ENCODE measurements at places on chromosomes 5 and 9.

- DNase-seq = peak; percentile 37
These were observed 890 bp downstream of the PIK3R1 start for GRCh38 chr5:68216245-68217046.

DNA sequence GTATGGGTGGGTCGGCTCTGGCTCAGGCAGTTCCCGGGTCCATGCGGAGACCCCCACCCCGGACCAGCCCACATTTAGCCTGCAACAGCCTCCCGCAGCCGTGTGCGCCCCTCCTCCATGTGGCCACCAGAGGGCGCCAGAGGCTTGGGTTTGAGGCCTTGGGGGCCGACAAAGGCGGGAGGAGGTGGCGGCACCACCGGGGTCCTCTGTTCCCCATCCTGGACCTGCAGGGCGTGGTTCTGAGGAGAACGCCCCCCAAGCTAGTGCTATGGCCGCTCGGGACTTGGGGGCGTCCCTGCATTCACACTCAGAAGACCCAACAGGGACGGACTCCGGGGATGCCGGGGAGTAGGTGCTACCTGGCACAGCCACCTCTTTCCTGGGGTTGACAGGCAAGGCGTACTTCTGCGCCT, 16.5 kb downstream of the ASS1 start:
- peak; percentile 10 for DNase-seq

DNA sequence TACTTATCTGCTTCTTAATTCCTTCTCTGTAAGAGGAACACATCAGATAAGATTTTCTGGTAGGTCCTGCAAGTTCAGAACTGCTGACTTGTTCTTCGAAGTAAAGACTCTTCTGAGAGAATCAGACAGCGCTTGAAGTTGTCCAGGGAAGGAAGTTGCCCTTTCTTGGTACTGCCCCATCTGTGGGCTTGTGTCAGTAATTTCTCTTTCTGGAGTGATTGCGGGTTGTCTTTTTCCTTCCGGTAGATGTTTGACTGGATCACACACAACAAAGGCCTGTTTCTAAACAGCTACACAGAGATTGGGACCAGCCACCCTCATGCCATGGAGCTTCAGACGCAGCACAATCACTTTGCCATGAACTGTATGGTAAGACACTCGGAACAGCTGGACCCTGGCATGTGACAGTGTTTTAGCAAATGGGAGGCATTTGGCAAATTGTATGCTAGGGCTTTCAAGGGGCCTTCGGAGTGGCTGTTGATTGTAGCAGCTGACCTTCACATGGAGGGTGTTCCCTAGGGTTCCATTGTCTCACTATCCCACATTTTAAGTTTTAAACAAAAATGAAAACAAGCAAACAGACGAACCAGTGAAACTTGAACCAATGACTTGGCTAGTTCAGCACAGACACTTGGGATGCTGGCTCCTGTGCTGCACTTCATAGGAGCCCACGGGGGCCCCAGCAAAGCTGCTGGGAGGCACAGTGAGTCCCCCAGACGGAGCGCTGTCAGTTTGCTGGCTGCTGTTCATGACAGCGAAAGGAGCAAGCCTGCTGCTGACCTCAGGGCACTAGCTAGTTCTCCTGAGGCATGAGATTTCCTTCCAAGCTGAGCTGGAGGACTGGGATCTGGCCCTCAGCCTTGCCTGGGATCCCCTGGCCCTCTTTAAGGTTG, 149.9 kb downstream of the TRIO start:
- DNase-seq = no peak

DNA sequence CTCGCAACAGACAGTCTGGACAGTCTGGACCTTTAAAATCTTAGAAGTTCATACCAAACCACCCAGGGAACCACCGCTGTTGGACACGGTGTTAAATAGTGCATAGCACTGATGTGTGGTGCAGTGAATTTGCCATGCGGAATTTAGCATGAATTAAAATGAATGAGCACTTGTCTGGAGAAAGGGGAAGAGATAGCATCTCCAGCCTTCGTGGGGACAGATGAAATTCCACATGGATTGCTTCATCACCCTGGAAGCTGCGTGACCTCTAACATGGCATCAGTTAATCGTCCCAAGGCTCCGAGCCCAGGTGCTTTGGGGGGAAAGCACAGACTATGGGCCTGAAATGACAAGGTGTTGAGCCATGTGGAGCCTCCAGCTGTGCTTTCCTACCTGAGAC, 91.4 kb downstream of the ADAMTS16 start:
- peak; percentile 56 for DNase-seq

- no peak for DNase-seq
These were observed 379.4 kb downstream of the PRR16 start for GRCh38 chr5:120843390-120843980.

DNA sequence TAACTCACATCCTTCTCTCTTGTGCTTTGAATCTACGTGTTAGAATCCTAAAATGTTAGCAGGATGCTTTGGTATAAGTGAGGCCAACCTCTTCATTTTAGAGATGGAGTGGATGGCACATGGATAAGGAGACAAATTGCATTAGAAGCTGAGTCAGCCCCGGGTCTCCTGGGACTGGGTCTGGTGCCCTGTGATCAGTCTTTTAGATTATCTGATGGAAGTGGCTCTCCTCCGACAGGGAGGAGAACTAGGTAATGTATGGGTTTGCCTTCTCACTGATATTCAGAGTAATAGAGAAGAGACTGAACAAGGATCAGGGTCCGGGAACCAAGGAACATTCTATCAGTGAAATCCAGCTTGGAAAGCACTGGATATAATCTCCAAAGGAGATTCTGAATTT, 74.9 kb upstream of the TNFSF8 start:
- no peak for DNase-seq

DNA sequence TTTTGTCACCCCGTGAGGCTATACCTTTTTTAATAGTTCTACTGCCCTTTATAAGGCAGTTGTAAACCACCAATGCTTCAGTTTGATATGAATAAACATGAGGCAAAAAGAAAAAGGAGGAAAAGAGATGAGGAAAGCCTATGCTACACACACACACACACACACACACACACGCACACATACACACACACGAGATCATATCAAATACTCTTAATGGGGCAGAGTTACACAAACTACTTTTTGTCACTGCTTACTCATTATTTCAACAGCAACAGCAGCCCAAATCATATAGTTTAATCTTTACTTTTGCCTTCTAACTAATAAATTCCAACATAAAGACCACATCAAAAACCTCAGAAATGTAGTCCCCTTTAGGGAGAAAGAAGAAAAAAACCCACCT, 116.8 kb upstream of the PAM start:
- no peak for DNase-seq

DNA sequence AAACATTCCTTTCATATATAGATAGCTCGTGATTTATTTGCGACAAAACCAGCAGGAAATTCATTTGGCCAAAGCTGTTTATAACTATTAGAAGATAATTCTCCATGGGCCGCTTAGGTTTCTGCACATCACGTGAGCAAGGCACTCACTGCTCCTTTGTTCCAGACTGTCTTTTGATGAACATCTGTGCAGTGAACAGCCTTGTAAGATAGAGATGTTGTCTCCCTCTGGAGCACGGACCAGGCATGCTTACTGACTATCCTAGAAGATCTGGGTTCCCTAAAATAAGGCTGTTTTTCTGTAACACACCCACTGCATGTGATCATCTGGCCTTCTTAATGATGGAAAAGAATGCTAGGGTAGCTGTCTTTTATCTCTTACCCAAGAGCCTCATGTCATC, 30.9 kb downstream of the YIPF5 start:
- DNase-seq = peak; percentile 40

GRCh38 chr5:64615895-64616294, 74.4 kb upstream of the SHISAL2B start:
- DNase-seq = no peak

- no peak for DNase-seq
These were observed 16.6 kb downstream of the GGTA1 start for GRCh38 chr9:121483049-121483448.

- no peak for DNase-seq
These were observed 4.0 kb downstream of the GFI1B start for GRCh38 chr9:132982458-132982857.

DNA sequence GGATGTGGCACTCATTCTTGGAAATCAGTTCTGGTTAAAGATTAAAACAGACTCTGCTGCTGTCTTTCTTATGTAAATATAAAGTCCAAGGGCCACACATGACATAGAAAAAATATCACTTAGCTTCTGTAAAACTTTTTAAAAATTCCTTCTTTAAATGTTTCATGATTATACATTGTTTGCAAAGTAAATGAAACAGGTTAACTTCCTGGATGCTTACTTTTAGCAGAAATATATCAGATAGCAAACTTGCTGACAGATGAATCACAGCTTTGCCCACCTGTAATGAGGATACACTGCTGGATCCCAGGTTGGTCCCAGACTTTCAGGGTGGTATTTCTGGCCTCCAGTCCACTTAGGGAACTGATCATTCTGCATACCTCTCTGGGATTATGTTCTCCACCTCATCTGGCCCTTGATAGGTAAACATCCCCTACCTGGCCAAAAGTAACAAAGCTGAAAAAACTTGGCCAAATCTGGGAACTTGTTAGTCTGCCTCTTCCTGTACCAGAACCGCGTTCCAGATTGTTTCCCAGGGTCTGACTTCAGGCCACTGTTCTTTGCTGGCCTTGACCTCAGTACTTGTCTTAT, 340.5 kb downstream of the ADGRV1 start:
- no peak for DNase-seq

DNA sequence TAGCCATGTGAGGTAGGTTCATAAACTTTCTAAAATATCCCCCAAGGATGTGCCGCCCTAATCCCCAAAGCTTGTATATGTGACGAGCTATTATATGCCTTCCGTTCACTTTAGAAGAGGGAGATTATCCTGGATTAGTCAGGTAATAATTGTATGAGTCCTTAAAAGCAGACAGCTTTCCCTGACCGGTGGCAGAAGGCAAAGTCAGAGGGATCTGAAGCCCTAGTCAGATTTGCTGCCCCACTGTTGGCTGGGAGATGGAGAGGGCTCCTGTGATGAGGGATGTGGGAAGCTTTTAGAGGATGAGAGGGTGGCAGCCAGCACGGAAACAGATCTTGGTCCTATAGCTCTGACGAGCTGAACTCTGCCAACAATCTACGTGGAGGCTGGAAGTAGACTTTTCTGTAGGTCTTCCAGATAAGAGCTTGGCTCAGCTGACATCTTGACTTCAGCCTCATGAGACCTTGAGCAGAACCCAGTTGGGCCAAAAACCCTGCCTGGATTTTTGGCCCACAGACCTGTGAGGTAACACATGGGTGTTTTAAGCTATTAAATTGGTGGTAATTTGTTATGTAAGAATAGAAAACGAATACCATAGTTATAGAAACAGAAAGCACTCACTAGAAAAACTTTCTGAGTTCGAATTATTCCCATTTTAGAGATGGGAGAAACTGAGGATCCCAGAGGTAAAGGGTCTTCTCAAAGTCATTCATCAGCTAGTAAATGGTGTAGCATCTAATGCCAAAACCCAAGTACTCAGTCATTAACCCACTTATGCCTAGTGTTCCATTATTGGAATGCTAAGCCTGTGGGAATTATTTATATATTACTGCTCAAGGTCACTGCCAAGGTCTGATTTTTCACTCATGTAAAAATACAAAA, 48.9 kb downstream of the SH3PXD2B start:
- DNase-seq = no peak

DNA sequence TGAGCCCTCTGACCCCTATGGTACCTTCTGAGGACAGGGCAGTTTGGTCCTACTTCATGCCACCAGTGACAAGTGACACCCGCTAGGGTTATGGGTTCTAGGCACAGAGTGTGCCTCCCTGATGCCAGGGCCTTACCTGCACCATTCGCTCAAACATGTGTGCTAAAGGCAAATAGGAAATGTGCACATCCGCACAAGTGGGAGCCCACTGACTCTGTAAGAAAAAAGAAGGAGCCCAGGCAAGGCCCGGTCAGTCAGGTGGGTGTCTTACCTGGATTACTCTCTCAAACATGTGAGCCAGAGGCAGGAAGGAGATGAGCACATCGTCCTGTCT, 29.1 kb upstream of the MEIKIN start:
- DNase-seq = no peak

GRCh38 chr5:73960023-73960422, 334.0 kb downstream of the ARHGEF28 start:
- no peak for DNase-seq

- no peak for DNase-seq
These were observed 48.6 kb downstream of the NACC2 start for GRCh38 chr9:136046554-136046920.
